ENCODE measurements at places on chromosomes 12 and 14.

DNA sequence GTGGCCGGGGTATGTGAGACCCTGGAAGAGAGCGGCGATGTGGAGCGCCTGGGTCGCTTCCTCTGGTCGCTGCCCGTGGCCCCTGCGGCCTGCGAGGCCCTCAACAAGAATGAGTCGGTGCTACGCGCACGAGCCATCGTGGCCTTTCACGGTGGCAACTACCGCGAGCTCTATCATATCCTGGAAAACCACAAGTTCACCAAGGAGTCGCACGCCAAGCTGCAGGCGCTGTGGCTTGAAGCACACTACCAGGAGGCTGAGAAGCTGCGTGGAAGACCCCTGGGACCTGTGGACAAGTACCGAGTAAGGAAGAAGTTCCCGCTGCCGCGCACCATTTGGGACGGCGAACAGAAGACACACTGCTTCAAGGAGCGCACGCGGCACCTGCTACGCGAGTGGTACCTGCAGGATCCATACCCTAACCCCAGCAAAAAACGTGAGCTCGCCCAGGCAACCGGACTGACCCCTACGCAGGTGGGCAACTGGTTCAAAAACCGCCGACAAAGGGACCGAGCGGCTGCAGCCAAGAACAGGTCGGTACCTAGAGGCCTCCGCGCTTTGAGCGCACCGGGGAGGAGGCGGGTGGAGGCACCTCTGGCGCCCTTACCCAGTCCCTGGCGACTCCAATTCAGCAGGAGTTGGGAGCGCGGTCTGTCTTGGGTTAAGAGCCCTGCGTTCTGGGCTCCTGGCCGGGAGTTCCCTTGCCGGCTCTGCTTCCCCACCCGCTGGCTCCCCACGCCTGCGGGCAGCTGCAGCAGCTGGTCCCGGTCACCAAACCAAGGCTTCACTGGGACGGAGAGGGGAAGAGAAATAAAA is 700 bp downstream of the SIX6 start:
- no peak for DNase-seq

DNA sequence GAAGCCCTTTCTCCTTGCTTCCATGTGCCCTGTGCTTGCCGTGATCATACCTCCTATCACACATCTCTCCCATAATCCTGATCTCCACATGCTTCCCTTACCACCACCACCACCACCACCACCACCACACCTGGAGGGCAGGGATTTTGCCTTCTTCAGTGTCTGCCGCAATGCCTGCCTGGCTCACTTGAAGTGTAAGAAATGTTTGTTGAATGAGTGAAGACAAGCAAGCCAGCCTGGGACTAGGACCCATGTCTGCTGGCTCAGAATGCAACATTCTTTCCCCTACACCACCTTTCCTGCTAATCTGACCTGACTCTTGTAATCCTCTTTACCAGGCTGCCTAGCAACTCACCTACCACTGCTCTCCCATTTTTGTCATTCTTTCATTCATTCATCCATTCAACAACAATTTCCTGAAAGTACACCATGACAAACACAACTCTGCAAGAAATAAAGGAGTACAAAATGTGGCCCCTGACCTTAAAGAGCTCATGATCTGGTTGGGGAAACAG is 3.5 kb upstream of the NID2 start:
- no peak for DNase-seq

GRCh38 chr14:21921453-21921852 is 247.8 kb upstream of the OR4E1 start:
- no peak for DNase-seq

- DNase-seq, result no peak
These were observed 1.6 kb upstream of the DGKA start for GRCh38 chr12:55929306-55929791.

DNA sequence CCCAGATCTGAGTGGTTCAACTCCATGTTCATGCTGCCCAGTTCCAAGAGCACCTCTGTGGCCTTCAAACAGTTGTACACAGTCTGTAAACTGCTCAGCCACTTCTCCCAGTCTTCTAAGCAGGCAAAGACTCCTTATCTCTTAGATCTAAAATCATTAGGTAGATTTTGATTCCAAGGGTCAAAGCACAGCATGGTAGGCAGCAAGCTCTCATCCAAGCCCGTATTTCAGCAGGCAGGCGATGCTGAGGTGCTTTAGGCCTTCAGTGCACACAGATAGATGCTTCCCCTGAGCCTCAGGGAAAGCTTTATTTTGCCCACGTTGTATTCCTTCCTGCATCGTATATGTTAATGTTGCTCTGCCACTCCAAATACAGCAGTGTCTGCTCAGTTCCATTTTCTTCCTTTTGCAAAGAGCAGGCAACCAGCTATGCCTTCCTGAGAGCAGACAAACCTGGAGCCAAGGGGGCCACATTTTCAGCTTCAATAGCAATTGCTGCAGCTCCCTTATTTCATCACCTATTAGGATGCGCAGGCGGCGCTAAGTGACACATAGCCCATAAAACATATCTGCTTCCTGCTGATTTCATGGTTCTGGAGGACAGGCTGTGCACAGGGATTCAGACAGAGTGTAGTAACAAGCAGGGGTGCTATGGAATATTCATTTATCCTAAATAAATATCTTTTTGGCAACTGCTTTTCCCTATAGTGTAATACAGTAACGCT is 67.5 kb downstream of the ETV6 start:
- DNase-seq, result no peak

GRCh38 chr12:96444399-96444798 is 44.2 kb upstream of the CDK17 start:
- DNase-seq, result no peak

- DNase-seq, result no peak
These were observed 57.2 kb upstream of the AEBP2 start for GRCh38 chr12:19382111-19382526.

- no peak for DNase-seq
These were observed 94.9 kb downstream of the VCPKMT start for GRCh38 chr14:50021261-50022031.

Measured in right renal pelvis (tissue), 4 donors.